ENCODE measurements at places on chromosomes 2 and 18.

DNA sequence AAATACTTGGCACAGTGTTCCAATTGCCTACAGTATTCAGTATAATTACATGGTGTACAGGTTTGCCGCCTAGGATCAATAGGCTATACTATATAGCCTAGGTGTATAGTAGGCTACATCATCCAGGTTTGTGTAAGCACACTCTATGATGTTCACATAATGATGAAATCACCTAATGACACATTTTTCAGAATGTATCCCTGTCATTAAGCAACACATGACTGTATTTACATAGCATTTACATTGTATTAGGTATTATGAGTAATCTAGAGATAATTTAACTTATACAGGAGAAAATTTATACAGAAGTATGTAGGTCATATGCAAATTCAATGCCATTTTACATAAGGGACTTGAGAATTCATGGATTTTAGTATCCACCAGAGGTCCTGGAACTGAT lies 35.4 kb downstream of the SCN7A start:
- no peak for ATAC-seq

GRCh38 chr2:46841621-46842020 lies 74.0 kb downstream of the MCFD2 start:
- no peak for ATAC-seq

GRCh38 chr2:223674998-223675609 lies 72.9 kb upstream of the SCG2 start:
- ATAC-seq = peak; percentile 71

DNA sequence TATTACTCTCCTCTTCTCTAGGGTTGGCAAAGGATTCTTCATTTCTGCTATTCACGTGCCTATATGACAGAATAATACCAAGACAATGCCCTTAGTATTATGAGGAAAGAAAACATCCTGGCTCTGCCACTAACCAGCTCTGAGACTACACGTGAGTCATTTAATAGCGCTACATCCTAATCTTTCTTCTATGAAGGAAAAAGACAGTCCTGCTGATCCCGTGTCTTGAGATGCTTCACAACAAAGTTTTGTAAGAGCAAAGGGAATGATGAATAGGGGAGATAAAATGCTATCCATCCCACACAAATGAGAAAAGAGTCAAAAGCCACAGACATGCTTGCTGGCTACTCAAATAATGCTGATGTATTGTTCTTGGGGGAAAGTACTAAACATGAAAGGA lies 152.8 kb downstream of the PID1 start:
- ATAC-seq = no peak

DNA sequence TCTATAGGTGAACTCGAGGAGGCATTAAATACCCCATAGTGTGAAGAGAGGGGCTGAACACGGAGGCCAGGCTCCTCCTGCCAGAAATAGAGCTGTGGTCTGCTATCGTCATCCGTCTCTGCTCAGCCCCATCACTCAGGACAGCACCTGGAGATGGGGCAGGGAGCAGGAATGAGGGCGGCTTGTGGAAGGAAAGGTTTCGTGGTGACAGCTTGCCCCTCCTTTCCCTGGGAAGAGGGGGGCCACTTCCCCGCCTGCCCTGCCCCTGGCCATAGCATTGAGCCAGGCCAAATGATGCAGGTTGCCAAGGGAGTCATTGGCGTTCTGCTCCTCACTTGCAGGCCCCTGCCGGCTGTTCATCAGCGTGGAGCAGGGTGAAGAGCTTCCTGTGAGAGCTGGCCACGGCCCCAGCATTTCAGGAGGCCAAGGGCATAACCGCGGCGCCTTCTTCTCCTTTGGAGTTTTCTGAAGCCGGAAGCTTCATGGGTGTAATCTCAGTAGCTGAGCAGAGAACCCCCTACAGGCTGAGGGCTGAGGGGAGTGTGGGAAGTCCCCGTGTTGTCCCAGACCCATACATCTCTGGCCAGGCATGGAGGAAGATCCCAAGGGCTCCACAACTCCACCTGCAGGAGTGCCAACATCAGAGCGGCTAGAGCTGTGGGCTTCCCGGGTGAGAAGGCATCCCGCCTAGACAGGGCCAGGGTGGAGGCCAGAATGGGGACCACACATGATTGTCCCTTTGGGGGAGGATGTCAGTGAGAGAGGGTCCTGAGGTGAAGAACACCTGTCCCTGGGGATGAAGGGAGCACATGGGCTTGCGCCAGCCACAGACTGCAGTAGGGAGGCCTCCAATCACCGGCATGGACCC lies 112.5 kb upstream of the GLI2 start:
- no peak for ATAC-seq

- ATAC-seq = no peak
Measured at GRCh38 chr2:224121406-224122067, 82.5 kb upstream of the SERPINE2 start.

GRCh38 chr2:204005940-204006721 lies 69.6 kb downstream of the ICOS start:
- no peak for ATAC-seq

GRCh38 chr18:73653251-73653650 lies 494.4 kb downstream of the FBXO15 start:
- ATAC-seq = no peak

DNA sequence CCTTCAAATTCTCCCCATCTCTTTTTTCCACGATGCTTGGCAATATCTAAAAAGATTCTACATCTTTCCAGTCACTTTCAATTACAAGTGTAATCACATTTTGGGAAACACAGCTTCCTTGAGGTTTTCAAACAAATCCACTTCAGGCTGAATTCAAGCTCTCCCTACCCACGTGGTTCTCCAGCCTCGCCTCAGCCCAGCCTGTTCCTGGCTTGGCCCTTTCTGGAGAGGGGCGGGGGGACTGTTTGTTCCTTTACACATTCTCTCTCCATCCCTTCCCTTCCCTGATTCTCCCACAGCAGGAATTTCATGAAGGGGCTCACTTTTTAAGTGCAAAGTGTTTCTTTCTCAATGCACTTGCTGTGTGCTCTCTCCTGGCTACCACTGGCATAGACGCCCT lies 226.3 kb upstream of the SOX11 start:
- no peak for ATAC-seq

- peak; percentile 59 for ATAC-seq
Measured at GRCh38 chr2:25201265-25201664, 32.9 kb upstream of the POMC start.

DNA sequence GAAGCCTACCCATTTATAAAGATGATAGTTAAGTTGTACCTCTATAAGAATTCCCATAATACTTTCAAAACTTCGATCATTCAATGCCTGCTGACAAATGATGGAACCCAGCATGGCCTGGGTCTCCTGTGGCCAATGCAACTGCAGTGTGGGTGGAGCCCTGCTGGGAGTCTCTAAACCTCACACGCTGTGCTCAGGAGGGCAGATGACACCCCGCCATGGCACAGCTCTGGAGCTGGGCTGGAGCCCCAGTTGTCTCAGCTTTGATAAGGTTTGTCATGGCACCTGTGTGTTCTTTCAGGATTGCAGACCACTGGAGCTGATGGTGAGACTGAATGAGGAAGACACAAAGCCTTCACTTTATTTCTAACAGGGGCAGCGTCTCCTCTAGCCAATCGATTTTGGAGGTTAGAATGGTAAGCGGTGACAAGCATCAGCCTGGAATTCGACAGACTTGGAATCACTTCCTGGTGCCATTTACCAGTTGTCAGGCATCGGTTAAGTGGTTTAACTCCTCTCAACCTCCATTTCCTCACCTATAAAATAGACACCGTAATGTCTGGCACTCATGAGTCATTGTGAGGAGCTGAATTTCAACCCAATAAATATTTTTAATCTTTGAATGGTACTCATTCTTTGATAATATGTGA lies 383.6 kb upstream of the SALL3 start:
- no peak for ATAC-seq

DNA sequence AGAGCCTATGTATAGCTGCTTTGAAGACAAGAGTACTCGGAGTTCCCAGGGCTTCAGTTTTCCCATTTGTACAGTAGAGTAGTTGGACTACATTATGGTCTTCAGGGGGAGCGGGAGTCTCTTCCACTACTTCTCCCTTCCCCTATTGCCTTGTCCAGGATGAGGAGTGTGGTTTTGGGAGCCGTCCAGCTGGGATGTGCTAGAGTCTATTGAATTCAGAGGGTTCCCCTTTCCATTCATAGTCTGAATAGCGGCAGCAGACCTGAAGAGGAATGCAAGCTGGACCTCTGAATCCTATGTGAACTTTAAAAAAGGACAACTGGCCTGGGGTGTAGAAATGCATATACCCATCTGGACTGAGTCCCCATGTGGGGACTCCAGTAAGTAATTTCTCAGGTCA lies 43.5 kb upstream of the EPG5 start:
- no peak for ATAC-seq

DNA sequence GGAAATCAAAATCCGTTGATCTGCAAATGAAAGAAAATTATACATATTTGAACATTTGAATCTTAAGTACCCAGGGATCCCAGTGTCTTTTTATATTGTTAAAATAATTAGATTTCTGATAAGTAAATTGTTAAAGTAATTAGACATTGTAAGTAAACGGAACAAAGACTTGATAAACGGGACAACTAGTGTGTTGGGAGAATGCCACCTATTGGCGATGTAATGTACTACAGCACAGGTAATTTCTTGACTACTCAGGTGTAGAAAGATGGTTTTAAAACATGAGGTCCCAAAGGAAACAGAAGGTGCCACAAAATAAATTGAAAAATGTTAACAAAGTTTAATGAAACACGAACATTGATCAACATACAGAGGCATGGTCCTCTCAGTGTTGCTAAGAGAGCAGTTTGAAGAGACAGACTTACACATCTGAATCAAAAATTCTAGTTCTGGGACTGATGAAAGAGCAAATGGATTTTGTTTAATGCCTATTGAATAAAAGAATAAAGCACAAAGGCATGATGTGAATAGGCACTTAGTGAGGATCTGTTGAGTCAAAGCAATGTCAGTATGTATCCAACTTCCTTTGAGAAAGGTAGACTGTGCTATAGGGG lies 103.4 kb upstream of the RASGRP3 start:
- ATAC-seq = 0 out of 3 replicates have a peak, but pooled peaks have one; percentile 28

- ATAC-seq = no peak
Measured at GRCh38 chr2:64225491-64225890, 81.3 kb upstream of the PELI1 start.

DNA sequence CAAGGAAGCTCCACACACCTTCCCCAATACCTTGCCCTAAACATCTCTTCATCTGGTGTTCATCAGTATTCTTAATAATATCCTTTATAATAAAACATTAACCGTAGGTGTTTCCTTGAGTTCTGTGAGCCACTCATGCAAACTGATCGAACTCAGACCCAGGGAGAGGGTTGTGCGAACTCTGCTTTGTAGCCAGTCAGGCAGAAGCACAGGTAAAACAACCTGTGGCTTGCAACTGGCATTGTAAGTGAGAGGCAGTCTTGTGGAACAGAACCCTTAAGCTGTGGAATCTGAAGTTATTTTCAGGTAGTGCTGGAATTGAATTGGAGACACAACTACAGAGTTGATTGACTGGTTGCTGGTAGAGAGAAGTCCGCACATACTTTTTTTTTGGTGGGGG lies 4.7 kb downstream of the BUB1 start:
- ATAC-seq = no peak

Data from SK-N-SH treated with all-trans-retinoic acid at 6 μM for 48 hours (cell line).